ENCODE measurements at places on chromosomes 7 and 10.

- no peak for DNase-seq
These were observed 3.1 kb downstream of the KLLN start for GRCh38 chr10:87860156-87860795.

DNA sequence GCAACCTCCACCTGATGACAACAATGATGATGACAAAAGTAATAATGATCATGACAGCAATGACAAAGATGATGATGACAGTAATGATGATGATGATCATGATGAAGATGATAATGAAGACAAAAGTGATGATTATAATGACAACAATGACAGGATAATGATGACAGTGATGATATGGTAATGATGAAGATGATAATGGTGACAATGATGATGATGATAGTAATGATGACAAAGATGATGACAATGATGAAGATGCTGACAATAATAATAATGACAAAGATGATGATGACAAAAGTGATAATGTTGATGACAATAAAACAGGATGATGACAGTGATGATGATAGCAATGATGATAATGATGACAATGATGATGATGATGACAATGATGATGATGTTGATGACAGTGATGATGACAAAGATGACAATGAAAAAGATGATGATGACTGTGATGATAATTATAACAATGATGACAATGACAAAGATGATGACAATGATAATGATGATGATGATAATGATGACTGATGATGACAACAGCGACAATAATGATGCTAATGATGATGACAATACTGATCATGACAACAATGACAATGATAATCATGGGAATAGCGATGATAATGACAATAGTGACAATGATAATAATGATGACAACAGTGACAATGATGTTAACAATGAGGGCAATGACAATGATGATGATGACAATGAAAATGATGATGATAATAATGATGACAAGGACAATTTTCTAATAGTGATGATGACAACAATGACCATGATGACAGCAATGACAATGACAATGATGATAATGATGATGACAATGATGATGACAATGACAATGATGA is 1106.5 kb upstream of the AUTS2 start:
- DNase-seq = no peak

GRCh38 chr7:74387606-74388005 is 66.1 kb upstream of the GTF2IRD1 start:
- DNase-seq = no peak

DNA sequence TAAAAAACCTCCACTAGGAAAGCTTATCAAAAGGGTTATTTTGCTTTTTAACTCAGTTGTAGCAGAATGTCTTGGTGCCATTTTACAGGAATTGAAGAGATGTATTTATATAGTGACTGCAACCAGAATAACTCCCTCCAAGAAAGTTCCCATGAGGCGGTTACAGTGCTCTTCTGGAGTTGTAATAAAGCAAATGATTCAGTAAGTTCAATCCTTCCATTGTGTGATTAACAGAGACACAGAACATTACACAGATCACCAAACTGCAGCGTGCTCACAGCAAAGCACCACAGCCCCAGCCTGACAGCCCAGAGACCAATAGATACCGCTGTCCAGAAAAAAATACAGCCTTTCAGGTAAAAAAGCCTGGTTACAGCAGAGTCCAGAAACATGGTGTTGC is 21.9 kb upstream of the CABCOCO1 start:
- DNase-seq = no peak

DNA sequence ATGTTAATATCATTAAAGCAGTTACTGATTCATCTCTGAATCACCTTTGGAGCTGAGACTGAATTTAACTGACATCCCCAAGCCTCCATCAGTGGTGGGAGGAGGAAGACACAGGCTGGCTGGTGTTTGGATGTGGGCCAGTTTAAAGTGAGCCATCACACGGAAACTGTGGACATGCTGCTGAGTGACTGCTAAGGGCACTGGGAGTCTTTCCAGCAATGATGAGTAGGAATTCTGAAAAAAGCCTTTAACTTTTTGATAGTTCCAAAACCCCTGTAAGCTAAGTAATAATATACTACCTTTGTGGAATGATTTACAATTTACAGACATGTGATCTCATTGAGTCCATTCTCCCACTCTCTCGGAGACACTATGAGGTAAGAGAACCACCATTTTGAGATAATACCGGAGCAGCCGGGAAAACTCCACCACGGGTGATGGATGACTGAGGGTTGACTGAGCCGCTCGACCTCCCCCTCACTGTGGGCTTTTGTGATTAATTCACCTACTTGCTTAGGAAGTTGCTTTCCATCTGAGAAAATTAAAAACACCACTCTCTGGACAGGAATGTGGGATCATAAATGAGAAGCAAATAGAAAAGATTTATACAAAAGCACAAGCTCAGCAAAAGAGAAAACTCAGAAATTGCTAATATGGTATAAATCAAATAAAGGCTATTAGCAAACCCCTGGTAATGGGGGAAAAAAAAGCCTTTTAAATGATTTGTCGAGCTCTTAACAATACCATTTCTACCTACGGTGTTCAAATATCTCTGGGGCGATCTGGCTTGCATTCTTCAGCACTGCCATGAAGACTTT is 194.8 kb downstream of the FANK1 start:
- no peak for DNase-seq

DNA sequence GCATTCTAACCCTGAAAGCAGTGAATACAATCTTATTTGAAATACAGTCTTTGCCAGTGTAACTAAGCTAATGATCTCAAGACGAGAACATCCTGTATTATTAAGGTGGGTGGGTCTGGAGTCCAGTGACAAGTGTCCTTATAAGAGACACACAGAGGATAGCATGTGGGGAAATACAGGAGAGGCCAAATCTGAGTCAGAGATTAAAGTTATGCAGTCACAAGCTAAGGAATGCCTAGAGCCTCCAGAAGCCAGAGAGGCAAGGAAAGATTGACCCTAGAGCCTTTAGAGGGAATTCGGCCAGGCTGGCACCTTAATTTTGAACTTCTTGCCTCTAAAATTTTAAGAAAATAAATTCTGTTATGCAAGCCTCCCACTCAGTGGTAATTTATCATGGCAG is 87.5 kb upstream of the HGF start:
- no peak for DNase-seq

DNA sequence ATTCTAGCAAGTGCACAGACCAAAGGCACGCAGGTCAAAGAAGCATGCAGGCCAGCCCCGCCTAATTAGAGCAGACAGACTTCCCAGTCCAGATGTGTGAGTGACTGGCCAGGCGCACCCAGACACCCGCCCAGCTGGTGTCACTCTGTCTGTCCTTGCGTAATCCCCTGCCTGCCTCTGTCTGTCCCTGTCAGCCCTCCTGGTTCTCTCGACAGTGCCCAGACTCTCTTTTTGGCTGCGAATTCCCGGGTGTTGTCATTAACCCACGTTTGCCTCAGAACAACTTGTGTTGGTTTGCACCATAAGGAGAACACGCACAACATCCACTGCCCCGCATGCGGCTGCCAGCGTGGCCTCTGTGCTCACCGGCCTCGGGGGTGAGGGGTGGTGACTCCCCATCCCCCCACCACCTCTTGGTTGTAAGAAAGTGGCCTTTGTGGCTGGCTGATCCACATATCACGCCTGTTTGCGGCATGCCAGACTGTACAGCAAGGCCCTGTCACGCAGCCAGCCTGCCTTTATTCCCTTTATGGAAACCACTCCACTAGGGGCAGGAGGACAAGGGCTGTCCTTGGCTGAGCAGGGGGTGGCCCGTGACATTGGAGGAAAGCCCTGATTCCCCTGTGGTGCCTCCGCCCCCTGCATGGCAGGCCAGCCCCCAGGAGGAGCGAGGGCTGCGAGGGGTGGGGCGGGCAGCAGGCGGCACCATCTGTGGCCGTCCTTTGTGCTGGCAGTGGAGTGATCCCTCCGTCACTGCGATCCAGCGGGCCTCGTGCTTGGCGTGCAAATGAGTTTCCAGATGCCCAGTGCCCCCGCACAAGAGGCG is 72.8 kb upstream of the PPIF start:
- no peak for DNase-seq

DNA sequence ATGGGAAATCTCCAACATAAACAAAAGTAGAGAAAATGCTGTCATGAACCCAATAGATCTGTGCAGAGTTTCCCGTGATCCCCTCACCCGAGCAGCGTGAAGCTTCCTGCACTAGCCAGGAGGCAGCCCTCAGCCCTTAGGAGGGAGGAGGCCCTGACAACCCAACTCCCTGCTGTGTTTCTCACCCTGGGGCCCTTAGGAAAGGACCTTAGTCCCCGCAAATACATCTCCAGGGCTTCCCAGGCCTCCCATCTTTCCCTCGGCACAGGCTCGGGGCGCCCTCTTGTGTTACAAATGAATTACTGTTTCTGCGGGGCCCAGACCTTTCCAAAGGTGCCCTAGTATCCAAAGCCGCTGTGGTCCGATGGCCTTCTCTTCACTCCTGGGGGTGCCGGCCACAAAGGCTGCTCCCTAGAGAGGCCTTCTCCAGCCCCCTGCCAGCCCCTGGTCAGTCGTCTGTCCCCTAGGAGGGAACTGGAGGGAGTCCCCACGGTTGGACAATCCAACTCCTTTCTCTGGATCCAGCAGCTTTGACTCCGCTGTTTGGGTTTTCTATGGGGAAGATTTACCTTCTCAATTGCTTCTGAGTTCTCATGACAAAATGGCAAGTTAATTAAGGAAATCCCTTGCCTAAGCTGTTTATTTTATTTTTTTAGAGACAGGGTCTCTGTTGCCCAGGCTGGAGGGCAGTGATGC is 49.9 kb upstream of the SH2B2 start:
- DNase-seq = peak; percentile 48

DNA sequence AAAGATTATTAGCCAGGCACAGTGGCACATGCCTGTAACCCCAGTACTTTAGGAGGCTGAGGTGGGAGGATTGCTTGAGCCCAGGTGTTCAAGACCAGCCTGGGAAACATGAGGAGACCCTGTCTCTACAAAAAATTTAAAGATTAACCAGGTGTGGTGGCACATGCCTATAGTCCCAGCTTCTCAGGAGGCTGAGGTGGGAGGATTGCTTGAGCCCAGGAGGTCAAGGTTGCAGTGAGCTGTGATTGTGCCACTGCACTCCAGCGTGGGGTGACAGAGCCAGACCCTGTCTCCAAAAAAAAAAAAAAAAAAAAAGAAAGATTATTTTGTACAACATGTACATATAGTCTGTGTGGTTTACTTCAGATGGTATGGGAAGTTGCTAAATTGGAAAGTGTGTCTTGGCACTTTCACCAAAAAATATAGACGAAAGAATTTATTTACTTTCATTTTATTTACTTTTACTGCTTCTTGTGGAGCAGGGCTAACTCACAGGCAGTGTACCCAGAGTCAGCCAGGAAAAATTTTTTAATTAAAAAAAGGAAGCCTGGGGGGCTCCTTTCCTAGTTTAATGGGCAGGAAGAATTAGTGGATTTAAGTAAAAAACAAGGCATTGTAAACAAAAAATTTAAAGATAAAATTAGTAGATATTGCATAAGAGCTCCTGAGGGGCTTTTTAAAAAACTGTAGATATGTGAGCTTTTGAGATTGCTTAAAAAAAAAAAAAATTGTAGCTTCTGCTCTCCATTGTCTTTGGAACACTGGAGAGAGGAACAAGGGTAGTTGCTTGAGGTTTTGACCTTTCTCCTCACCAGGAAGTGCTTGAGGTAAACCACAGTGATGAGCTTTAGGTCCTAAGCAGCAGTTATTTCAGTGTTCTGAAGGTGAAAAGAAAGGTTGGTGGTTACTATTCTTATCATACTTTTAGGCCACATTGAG is 44.6 kb upstream of the VDAC2 start:
- DNase-seq = no peak

- peak; percentile 49 for DNase-seq
These were observed 157.4 kb downstream of the ST7 start for GRCh38 chr7:117110480-117111315.

- DNase-seq = no peak
These were observed 2.0 kb upstream of the GTPBP4 start for GRCh38 chr10:986137-986825.

DNA sequence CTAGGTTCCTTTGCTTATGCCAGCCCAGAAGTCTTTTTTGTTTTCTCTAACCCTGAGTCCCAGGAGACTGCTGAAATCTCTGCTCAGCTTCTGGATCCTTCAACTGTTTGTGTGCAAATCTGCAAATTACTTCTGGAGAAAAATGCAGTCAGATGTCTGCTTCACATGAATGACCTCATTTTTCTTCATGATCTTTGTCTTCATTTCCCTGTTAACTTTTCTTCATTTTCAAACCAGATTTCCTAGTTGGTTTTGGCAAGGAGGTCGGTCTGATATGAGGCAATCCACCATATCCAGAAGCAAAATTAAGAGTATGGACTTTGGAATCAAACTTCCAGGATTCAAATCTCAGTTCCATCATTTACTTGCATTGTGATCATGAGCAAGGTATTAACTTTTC is 66.8 kb downstream of the ZNF503 start:
- DNase-seq = no peak
